ENCODE measurements at places on chromosomes 2 and 18.

GRCh38 chr18:28152354-28152753, 24.6 kb downstream of the CDH2 start:
- DNase-seq, result no peak

- no peak for DNase-seq
These were observed 21.1 kb downstream of the HDAC4 start for GRCh38 chr2:239379641-239380170.

DNA sequence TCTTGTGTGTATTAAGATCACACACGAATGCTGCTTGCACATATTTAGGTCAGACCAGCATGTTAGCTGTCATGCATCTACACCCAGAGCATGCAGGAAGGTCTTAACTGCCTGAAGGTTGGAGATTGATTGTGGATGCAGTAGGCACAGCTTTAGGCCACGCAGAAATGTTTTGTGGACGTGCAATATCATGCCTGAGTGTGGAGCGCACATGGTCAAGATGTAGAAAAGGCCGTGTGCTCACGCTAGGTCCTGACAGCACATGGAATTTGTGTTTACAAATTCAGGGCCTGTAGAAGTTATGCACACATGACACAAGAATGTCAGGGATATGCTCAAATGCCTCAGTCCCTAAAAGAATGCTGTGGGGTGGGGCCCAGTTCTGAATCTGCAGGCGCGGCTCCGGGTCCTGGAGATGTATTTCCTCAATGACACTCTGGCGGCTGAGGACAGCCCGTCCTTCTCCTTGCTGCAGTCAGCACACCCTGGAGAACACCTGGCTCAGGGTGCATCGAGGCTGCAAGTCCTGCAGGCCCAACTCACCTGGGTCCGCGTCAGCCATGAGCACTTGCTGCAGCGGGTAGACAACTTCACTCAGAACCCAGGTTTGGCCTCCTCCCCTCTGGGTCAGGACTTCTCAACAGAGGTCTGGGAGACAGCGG, 27.9 kb downstream of the MARCO start:
- no peak for DNase-seq

GRCh38 chr2:96139181-96139758, 968 bp upstream of the ASTL start:
- no peak for DNase-seq

DNA sequence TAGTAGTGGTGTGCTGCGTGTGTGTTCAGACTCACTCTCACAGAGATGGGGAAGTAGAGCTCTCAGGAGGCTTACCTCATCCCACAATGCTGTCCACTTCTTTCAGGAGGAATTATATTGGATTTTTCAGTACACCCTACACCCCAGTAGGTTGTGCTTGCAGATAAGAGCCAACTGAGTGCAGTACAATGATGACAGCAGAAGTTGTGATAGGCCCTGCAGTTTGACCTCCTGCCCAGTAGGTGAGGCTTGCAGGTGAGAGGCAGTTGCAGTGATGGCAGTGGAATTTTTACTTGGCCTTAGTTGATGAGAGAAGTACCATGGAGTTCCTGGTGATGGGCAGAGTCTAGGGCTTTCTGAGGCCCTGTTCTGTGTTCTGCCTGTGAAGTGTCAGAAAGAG, 657.8 kb downstream of the KCNJ3 start:
- DNase-seq, result no peak

DNA sequence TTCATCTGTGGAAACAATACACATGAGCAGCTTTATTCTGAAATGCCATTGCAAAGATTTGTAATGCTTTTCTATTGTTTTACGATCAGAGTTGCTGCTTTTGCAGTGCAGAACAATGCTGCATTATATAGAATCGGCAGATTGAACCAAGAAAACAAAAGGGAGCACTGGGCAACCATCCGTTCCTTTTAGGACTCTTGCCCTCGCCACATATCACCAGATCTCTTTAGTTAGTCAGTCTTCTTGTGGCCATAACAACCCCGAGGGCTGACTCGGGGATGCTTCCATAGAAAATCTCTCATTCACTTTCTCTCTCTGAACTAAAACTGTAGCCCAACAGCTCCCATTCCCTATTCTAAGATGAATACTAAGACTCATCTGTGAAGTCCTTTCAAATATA, 340.4 kb downstream of the NRXN1 start:
- DNase-seq, result no peak

DNA sequence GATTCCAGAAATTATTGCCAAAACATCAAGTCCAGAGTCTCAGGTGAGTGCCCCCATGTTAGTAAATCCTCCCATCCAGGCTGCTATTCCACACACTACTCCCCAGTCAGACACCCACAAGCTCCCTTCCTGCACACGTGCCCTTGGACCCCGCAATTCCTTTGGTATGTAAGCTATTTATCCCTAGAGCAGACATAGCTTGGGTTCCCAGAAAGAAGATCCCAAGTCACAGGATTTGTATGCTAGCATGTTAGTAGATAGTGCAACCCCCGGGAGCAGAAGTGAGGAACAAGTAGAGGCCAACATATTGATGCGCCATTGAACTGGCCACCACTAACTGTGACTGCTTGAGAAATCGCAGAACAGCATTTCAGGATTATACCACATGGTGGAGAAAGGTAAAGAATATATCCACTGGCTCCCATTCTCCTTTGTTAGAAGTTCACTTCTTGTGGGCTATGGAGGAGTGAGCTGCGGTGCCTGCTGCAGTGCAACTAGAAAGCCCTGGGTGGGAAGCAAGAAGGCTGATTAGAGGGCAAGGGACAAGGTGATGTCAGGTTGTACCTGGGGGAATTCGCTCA, 137.5 kb upstream of the CHAC2 start:
- DNase-seq, result no peak

DNA sequence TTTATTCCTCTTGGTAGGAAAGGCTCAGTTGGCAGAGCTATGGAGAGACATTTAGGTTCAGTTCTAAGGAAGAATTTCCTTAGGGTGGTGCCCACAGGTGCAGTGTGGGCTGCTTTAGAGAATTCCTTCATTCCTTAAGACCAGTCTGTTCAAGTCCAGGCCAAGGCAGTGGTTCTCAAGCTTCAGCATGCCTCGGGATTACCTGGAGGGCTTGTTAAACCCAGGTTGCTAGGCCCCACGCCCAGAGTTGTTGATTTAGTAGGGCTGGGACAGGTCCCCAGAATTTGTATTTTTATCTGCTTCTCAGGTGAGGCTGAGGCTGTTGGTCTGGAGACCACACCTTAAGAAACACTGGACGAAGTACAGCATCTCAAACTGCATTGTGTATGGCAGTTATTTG, 68.9 kb downstream of the CERS6 start:
- no peak for DNase-seq
